Lower leg skin (tissue), 4 donors: ENCODE measurements at places on chromosomes 16 and 17. TPM values are rescaled to one million over a fixed set of nuclear protein-coding genes. Genes with fewer than 3 reads are reported as not detected.

PRAC1 gene
- total RNA-seq, result not detected

PPY gene
- not detected for total RNA-seq

WFIKKN1 gene
- 1.3 TPM for total RNA-seq

GRCh38 chr17:81440051-81440471 lies 44.8 kb downstream of the BAHCC1 start:
- no peak for DNase-seq

DNA sequence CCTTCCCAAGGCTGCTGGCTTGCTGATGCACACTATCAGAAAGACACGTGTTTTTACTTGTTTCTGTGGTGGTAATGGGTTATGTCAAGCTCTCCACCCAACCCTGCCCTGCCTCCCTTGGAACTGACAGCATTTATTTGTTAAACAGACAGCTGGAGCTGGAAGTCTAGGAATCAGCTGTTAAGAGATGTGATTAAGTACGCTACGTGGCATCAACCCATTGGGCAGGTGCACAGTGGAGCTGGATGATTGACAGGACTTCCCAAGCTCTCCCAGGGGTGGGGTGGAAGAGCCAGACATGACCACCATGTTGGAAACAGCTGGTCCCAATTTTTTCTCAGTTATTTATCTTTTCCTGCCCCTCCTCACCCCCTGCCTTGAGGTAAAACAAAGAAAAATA lies 49.4 kb downstream of the ADAMTS18 start:
- no peak for DNase-seq
